Activated T-cell treated with anti-CD3 and anti-CD28 coated beads, Interleukin-2, amount 50 U/mL, for 1 hour (primary cell): ENCODE measurements at places on chromosomes 1 and 21.
A peak's percentile ranks its signal among the peaks of the same experiment; 100 is the strongest.

DNA sequence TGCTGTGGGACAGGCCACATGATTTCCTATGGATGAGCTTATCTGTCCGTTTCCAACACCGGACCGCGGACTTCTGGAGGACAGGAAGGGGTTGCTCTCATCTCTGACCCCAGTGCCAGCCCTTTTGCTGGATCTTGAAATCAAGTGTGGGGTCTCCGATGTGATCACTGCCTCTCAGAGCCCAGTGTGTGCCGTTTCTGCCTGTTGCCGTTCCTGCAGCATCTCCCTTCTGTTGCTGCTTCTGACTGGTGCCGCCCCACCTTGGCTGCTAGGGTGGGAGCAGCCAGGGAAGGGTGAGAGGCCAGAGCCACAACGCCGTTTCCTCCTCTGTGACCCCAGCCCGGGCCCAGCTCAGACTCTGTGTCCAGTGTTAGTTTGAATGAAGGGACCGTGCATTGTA lies 67.3 kb upstream of the WNT4 start:
- DNase-seq: no peak

GRCh38 chr21:14762734-14763694 lies 216.9 kb upstream of the SAMSN1 start:
- DNase-seq: no peak

DNA sequence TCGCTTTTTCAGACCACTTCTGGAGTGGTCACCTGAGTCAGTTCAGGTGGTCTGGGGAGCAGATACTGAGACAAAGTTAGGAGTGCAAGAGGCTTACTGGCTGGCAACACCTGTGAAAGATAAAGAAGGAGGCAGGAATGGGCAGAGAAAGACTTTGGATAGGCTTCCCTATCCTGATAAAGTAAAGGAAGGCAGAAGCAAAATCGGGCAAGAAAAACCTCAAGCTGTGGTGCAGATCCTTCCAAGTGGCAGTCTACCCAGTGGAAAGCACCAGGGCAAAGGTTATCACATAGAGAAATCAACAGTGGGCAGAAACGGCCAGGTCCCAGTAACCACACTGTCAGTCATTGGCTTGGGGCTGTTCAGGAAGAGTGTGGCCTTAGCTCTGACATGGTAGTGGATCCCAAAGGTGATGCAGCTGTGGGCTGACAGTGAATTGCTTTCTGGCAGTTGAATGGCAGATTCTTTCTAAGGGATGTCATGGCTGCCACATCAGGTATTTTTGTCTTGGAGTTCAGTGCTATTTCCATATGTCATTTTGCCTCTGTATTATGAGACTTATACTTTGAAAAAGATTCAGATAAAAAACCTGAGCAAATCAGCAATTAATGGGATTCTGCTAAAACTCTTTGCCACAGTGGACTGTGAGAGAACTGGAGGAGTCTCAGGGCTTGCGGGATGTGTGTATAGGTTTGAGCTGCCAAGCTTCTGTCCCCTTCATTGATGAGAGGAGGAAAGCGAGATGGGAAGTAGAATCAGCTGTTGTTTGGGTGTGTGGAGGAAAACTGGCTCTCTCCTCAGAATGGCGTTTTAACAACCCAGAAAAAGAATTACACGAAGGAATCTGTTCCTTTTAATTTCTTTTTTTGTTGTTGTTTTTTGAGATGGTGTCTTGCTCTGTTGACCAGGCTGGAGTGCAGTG lies 8.1 kb upstream of the CGN start:
- DNase-seq: no peak

- DNase-seq: no peak
Measured at GRCh38 chr1:77652268-77652667, 30.2 kb downstream of the ZZZ3 start.

DNA sequence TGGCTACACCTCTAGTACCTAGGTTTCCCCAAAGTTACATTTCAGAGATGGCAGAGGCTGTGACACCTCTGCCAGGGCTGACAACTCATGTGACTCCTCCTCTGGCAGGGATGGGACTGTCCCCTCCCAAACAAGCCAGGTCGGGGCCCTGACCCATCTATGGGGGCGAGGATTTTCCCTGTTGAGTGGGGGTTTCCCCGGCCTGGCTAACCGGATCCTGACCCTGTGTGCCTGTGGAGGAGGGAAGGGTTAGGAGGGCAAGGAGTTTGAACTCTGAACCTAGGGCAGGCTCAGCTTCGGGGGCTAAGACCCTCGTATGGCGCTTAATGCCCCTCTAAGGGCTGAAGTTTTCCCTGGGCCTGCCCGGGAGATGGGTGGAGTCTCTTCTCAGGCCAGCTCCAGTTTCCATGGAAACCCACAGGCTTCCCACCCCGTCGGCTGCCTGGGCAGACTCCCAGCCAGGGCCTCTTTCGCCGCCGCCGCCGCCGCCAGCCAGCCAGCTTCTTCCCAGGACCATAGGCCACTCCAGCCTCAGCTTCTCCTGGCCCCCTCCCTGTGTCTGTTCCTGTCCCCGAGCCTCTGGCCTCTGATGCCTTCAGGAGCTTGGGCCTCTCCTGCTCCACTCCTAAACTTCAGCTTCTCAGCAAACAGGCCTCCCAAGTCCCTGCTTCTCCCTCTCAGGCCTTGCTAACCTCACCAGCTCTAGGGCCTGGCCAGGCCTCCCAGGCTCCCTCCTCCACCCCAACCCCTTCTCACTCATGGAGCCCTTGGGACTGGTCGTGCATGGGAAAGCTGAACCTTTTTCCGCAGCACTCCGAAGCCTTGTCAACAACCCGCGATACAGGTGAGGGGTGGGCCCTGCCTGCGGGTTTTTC lies at the start of gene BTBD19:
BTBD19 (plus strand) TSS at position 461 of the 875 bp plus-strand sequence; CDS start at position 759, 298 bp downstream.
- peak; percentile 54 for DNase-seq

DNA sequence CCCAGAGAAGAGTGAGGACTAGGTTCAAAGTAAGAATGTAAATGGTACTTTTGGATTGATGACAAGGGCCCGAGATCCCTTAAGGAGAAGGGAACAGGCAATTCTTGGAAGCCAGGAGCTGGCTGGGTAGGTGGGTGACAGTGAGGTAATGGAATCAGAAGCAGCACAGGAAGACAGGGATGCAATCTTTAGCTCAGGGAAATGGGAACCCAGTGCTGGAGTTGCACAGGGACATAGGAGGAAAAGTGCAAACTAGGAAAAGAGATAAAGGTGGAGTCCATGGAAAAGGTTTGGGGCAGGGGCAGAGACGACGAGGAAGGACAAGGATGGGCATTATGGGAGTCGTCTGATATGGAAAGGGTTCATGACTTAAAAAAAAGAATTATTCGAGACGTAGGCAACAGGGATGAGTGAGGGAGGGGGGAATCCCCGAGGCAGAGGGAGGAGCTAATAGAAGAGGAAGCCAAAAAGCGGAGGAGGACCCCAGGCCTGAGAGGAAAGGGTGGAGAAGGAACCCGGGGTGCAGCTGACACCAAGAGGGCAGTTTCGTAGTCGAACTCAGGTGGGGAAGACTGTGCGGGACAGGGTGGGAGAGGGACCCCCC lies 495 bp downstream of the PI4KB start:
- no peak for DNase-seq

- DNase-seq: no peak
Measured at GRCh38 chr1:53891678-53892077, 2.1 kb upstream of the YIPF1 start.

GRCh38 chr1:17002524-17002902 lies 9.2 kb downstream of the ATP13A2 start:
- DNase-seq: no peak

- DNase-seq: no peak
Measured at GRCh38 chr1:204072931-204073836, at the start of gene SOX13. SOX13 (plus strand) TSS chr1:204073115; CDS start chr1:204112916, 39,801 bp downstream.

DNA sequence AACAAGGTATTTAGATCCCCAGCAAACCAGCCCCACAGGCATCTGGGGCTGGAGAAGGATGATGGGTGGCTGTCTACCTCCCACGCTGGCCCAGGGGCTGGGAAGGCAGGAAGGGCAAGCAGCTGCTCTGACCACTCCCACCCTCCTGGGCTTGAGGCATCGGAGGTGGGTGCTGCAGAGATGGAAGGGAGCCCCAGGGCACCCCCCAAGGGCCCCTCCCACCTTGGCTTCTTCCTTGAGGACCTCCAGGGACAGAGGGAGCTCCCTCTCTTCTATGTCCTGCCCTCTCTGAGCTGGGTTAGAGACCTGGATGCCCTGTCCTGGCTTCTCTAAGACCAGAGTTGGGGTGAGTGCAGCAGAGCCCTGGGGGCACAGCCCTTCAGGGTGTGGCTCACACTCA lies 3.1 kb downstream of the CD52 start:
- DNase-seq: peak; percentile 35

- no peak for DNase-seq
Measured at GRCh38 chr21:45006536-45007095, 66.8 kb downstream of the SLX9 start.

DNA sequence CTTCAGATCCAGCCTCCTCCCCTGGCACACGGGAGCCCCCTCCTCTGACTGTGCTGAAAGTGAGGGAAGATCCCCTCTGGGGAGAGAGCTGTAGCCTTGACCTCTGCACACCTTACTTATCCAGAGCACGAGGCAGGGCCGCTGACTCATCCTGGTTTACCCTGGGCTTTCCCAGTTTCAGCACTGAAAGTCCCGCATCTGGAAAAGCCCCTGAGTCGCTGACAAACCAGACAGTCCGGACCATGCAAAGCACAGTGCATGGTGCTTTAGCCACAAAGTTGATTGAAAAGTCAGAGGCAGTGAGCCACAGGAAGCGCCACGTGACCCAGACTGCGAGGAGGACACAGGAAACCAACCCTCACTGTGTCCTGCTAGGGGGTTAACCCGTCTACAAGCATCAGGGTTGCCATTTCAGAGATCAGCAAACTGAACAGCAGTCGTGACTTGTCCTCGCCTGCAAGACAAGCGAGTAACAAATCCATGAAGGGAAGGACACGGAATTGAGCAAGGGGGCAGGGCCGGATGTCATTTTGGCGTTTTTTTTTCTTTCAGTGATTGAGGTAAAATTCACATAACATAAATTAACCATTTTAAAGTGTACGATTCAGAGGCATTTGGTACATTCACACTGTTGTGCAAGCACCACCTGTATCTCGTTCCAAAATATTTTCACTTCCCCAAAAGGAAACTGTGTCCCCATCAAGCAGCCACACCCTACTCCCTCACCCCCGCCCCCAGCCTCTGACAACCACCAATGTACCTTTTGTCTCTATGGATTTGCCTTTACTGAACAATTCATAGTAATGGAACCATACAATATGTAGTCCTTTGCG lies 19.9 kb upstream of the IFNGR2 start:
- DNase-seq: peak; percentile 59

DNA sequence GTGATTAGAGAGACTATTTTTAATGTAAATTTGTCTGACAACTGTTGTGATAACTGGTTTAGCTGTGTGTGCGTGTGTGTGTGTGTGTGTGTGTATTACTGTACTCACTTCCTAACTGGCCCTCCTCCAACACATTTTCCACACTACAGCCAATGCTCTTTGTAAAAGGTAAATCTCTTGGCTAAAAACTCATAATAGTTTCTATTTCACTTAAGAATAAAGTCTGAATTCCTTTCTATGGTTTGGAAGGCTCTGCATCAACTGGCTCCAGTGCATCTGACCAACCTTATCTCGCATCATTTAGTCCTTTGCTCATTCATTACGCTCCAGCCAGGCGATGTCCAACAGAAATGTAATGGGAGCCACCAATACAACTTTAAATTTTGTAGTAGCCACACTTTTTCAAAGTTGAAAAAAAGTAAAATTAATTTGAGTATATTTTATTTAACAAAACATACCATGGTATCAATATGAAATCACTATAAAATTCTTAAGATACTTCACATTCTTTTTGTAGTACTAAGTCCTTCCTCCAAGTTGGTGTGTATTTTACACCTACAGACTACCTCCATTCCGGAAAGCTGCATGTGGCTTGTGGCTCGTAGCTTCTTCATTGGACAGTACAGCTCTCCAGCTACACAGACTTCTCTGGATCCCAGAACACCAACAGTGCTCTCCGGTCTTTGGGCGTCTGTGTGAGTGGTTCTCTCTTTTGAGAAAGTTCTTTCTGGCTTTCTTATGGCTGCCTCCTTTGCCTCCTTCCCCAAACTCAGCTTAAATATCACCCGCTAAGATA lies 68.9 kb downstream of the NRIP1 start:
- no peak for DNase-seq

DNA sequence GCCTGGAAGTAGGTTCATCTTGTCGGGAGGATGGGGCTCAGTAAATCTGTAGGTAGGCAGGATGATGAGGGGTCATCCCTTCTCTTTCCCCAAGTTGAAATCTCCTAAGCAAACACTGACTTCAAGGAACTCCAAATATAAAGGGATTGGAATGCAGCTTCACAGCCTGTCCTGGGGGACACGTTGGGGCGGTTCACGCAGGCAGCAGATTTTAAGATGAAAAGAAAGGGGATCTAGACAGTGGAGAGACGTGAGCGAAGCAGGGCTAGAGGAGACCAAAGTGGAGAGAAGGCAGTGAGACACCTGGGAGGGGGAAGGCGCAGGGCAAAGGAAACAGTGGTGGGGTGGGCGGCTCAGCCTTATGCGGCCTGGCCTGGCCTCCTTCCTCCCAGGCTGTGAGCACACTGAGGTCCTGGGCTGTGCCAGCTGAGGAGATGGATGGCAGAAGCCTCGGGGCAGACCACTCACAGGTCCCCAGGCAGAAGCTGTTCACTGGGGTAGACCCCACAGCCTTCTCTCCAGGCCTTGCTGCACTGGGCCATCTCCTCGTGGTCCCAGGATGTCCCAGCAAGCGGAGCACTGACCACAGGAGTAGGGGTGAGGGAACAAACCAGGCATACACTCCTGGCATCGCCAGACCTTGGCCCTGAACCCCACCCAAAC lies 51.7 kb downstream of the TOR1AIP2 start:
- DNase-seq: no peak

- DNase-seq: no peak
Measured at GRCh38 chr1:229114850-229115365, 156.0 kb upstream of the RAB4A start.

GRCh38 chr1:20900056-20900455 lies 112.9 kb upstream of the HP1BP3 start:
- no peak for DNase-seq

DNA sequence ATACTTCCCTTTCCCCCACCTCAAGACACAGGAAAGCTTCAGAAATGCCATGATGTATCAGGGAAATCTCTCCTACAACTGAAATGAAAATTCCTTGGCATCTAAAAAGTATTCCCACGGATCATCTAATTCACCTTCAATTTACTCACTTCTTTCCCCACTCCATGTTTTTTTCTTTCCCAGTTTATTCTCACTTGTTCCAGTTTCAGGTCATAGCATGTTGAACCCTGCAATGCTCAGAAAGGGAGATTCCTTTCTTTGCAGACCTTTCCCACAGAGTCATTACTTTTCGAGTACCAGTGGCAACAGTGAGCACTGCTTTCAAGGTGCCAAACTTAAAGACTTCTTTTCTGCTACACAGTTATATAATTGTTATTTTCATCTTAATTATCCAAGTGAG lies 305.0 kb downstream of the VAV3 start:
- DNase-seq: no peak
